Activated CD8-positive, alpha-beta T cell treated with anti-CD3 and anti-CD28 coated beads for 36 hours (primary cell): ENCODE measurements at places on chromosomes 1 and 21. TPM values are rescaled to one million over a fixed set of nuclear protein-coding genes. Genes with fewer than 3 reads are reported as not detected.

C1orf56 gene
- total RNA-seq = 1.4 TPM

DNM3 gene
- 1.1 TPM for total RNA-seq

NTNG1 gene
- total RNA-seq = 0.96 TPM

ARHGEF10L gene
- not detected for total RNA-seq

ACKR1 gene
- not detected for total RNA-seq

PLEKHO1 gene
- 18.2 TPM for total RNA-seq

KCNH1 gene
- not detected for total RNA-seq

LEFTY1 gene
- 0.83 TPM for total RNA-seq

FCGR1A gene
- not detected for total RNA-seq

TMEM9 gene
- total RNA-seq = 30.6 TPM

SLC45A1 gene
- total RNA-seq = 0.56 TPM

LCE2C gene
- total RNA-seq = not detected

GRCh38 chr1:50095716-50096115 lies 13.0 kb upstream of the ELAVL4 start:
- peaks cover 4% of the 10 kb centered on the region for H3K27me3 ChIP-seq
- H3K27ac ChIP-seq = no peak overlapping the region
- no peaks in the 10 kb centered on the region for H3K4me1 ChIP-seq
- no peak for DNase-seq

DNA sequence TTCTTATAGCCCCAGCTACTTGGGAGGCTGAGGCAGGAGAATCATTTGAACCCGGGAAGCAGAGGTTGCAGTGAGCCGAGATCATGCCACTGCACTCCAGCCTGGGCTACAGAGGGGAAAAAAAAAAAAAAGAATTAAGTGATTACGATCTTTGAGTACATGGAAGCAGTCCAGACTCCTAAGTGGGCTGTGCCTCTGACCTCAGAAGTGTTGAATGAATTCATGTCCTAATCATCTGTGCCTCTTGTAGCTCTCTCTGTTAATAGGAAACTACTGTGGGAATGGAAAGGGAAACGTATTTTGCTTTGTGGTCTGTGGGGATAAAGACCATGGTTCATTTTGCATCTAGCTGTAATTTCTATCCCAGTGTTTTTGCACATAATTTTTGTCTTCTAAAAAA lies 8.4 kb upstream of the IVNS1ABP start:
- H3K4me1 ChIP-seq = peaks cover 5% of the 10 kb centered on the region
- peaks cover 10% of the 10 kb centered on the region for H3K36me3 ChIP-seq
- H3K4me3 ChIP-seq = no peak overlapping the region
- no peak overlapping the region for H3K27ac ChIP-seq
- no peak for DNase-seq

GRCh38 chr1:202067188-202067974 lies 55.3 kb upstream of the GPR37L1 start:
- no peak overlapping the region for H3K27ac ChIP-seq
- no peak overlapping the region for H3K4me3 ChIP-seq
- H3K27me3 ChIP-seq = no peaks in the 10 kb centered on the region
- H3K4me1 ChIP-seq = no peaks in the 10 kb centered on the region
- no peak for DNase-seq

GRCh38 chr1:11280719-11281376 lies 7.8 kb downstream of the UBIAD1 start:
- DNase-seq = peak; percentile 49
- H3K27ac ChIP-seq = peak overlapping the region; percentile 89
- H3K4me1 ChIP-seq = peaks cover 81% of the 10 kb centered on the region
- H3K27me3 ChIP-seq = no peaks in the 10 kb centered on the region
- peaks cover 75% of the 10 kb centered on the region for H3K36me3 ChIP-seq
- H3K4me3 ChIP-seq = peak overlapping the region; percentile 31

GRCh38 chr1:219676012-219676765 lies 63.3 kb upstream of the ZC3H11B start:
- no peak overlapping the region for H3K4me3 ChIP-seq
- H3K4me1 ChIP-seq = no peaks in the 10 kb centered on the region
- no peaks in the 10 kb centered on the region for H3K27me3 ChIP-seq
- no peaks in the 10 kb centered on the region for H3K36me3 ChIP-seq
- H3K27ac ChIP-seq = no peak overlapping the region
- no peak for DNase-seq

DNA sequence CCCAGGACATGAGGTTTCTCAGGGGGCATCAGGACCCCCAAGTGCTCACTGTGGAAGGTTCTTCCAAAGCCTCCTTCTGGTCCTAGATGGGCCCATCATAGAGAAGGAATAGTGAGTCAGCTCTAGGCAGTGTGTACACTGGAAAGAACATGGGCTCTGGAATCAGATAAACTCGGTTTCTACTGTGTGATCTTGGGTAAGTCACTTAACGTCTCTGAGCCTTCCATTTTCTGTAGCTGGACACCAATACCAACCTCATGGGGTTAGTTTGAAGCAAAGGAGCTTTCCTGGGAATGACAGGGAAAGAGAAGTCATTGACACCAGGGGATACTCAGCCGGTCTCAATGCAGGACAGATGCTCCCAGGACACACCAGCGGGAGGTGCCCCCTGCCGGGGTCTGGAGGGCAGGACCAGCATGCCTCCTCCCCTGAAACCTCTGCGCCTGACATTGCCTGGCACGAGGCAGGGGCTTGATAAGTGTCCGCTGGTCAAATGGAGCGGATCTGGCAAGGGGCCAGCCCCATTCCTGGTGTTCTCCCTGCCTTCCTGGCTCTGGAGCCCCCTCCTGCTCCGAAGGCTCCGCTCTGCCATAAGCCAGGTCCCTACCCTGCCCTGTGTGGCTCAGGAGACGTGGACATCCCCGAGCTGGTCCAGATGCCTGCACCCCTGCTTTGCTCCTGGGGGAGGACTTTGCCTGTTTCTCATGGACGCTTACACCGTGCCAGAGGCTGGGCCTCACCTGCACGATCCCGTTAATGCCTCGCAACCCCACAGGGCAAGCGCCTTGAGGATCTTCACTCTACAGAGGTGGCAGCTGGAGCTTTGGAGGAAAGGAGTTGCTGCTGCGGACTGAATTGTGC lies 52.8 kb downstream of the EDN2 start:
- H3K4me1 ChIP-seq = no peaks in the 10 kb centered on the region
- no peaks in the 10 kb centered on the region for H3K36me3 ChIP-seq
- DNase-seq = no peak
- peaks cover 18% of the 10 kb centered on the region for H3K27me3 ChIP-seq
- no peak overlapping the region for H3K27ac ChIP-seq

GRCh38 chr1:51282605-51283004 lies 46.5 kb downstream of the RNF11 start:
- peaks cover 13% of the 10 kb centered on the region for H3K4me1 ChIP-seq
- H3K36me3 ChIP-seq = no peaks in the 10 kb centered on the region
- no peak overlapping the region for H3K4me3 ChIP-seq
- no peak overlapping the region for H3K27ac ChIP-seq
- DNase-seq = no peak
- no peaks in the 10 kb centered on the region for H3K27me3 ChIP-seq

- no peaks in the 10 kb centered on the region for H3K27me3 ChIP-seq
- no peak overlapping the region for H3K4me3 ChIP-seq
- peaks cover 3% of the 10 kb centered on the region for H3K36me3 ChIP-seq
Observed at GRCh38 chr1:167297222-167298214, 76.8 kb downstream of the POU2F1 start.

DNA sequence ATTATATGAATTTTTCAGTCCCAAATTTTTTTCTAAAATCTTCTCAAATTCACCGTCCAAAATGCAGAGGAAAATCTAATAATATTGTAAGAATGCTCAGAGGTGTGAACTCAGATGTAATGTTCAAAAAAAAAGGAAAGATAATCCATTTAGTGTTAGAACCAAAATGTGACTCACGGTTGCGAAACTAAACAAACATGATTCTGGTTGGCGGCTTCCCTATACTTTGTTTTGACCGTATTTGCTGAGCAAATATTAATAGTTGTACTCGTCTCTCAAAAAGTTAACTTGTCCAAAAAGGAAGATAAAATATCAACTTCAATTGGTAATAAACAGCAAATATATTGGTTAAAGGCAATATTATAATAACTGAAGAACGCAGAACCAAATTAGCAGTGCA lies 34.4 kb downstream of the ZSWIM5 start:
- H3K36me3 ChIP-seq = no peaks in the 10 kb centered on the region
- no peak for DNase-seq
- no peaks in the 10 kb centered on the region for H3K27me3 ChIP-seq
- H3K4me3 ChIP-seq = no peak overlapping the region

DNA sequence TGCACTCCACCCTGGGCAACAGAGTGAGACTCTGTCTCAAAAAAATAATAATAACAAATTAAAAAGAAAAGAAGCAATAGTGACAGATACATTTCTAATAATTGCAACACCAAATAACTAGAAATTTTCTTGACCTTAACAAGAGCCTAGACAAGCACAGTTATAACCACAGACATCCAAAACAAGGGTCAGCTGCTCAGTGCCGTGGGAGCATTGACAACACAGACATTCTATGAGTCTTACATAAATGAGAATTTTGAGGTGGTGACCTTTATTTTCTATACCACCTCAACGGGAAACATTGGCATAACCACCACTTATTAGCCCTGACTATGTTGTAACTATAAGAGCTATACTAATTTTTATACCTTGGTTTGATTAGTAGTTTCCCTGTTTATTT lies 156.1 kb downstream of the NR5A2 start:
- H3K36me3 ChIP-seq = no peaks in the 10 kb centered on the region
- no peak for DNase-seq
- H3K27ac ChIP-seq = no peak overlapping the region
- H3K27me3 ChIP-seq = peaks cover 8% of the 10 kb centered on the region
- H3K4me1 ChIP-seq = no peaks in the 10 kb centered on the region

DNA sequence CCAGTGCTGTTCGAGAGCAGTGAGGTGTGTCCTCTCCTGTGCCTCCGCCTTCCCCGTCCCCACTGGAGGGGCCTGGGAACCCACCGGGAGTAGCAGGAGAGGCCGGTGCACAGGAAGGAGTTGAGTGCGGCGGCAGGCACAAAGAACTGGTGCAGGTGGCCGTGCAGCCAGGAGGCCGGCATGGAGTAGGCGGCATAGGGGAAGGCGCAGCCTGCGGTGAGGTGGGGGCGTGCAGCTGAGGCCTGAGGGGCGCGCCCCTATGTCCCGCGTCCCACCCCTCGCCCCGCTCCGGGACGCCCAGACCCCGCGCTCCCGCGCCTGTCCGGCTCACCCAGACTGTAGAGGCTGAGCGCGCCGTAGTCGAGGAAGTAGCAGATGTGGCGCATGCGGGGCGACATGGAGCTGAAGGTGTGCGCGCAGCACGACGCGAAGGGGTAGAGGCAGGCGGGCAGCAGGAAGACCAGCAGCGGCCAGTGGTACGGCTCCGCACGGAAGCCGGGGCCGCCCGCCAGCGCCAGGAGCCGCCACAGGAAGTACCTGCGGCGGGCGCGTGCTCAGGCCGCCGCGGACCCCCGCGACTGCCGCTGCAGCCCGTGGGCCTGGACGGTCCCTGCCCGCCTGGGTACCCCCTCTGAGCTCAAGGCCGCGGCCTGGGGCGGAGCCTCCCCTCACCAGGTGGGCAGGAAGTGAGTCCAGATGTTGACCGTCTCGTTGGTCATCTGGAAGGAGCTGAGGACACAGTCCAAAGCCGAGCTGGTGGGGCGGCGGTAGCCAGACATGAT lies 2.2 kb downstream of the PAQR6 start:
- H3K36me3 ChIP-seq = peaks cover 3% of the 10 kb centered on the region
- no peaks in the 10 kb centered on the region for H3K27me3 ChIP-seq
- peaks cover 17% of the 10 kb centered on the region for H3K4me1 ChIP-seq
- H3K27ac ChIP-seq = peak overlapping the region; percentile 73
- H3K4me3 ChIP-seq = peak overlapping the region; percentile 70

GRCh38 chr1:182754087-182754486 lies 35.5 kb upstream of the NPL start:
- H3K4me3 ChIP-seq = no peak overlapping the region
- H3K27ac ChIP-seq = no peak overlapping the region
- no peaks in the 10 kb centered on the region for H3K4me1 ChIP-seq
- no peak for DNase-seq

- H3K4me3 ChIP-seq = no peak overlapping the region
- no peaks in the 10 kb centered on the region for H3K36me3 ChIP-seq
- H3K27me3 ChIP-seq = peaks cover 6% of the 10 kb centered on the region
- no peak overlapping the region for H3K27ac ChIP-seq
- DNase-seq = no peak
- H3K4me1 ChIP-seq = no peaks in the 10 kb centered on the region
Observed at GRCh38 chr1:220380885-220381284, 108.6 kb upstream of the RAB3GAP2 start.

DNA sequence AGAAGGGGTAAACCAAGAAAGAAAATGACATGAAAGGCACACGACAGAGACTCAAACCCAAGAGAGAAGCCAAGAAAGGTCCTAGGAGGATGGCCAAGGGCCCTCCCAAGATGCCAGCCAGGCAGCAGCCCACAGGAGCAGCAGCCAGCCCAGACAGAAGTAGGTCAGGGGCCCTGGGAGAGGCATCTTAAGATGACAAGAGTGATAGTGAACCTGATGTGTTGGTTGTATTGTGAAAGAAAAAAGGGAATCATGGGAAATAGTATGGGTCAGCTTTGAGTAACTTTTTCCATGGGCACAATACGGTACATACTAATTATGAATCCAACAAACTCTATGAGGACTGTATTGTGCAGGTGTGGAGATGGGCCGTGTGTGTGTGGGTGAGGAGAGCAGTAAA lies 3.3 kb downstream of the CCSAP start:
- peaks cover 22% of the 10 kb centered on the region for H3K36me3 ChIP-seq
- peaks cover 35% of the 10 kb centered on the region for H3K4me1 ChIP-seq
- peak; percentile 33 for DNase-seq
- H3K4me3 ChIP-seq = peak overlapping the region; percentile 7
- no peak overlapping the region for H3K27ac ChIP-seq

DNA sequence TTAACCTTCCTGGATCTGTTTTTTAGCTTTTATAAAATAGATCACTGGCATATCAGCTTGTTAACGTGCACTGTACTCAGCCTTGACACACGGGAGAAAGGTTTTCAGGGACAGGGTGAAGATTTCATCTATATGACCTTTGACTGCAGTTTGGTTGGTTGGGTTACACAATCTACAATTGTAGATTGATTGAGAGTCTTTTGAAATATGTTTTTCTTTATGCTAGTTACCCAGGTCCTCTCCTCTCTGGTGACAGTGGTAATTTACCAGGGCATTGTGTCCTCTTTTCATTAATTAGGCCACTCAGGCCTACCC lies 48.8 kb downstream of the DDR2 start:
- H3K4me1 ChIP-seq = no peaks in the 10 kb centered on the region
- H3K36me3 ChIP-seq = no peaks in the 10 kb centered on the region
- DNase-seq = no peak
- no peaks in the 10 kb centered on the region for H3K27me3 ChIP-seq

- H3K4me3 ChIP-seq = no peak overlapping the region
- H3K36me3 ChIP-seq = no peaks in the 10 kb centered on the region
- H3K27me3 ChIP-seq = peaks cover 2% of the 10 kb centered on the region
- no peak overlapping the region for H3K27ac ChIP-seq
- H3K4me1 ChIP-seq = no peaks in the 10 kb centered on the region
- no peak for DNase-seq
Observed at GRCh38 chr1:209249785-209250440, 333.6 kb upstream of the CAMK1G start.

DNA sequence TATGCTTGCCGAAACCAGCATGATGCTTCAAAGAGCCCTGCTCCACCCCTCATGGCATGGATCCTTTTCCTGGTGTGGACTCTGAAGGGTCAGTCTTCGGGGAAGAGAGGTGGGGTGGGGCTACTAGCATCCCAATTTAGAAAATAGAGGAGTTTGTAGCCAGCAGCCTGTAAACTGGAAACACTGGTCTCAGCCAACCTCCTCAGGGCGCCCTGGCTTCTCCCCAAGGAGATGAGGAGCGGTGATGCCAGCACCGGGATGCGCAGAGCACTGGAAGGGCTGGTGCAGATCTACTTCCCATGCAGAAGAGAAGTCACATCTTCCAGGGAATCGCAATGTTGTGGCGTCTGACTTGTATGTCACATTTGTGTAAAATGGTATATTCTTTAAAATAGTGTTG lies 6.4 kb upstream of the IKBKE start:
- peak overlapping the region; percentile 8 for H3K27ac ChIP-seq
- H3K4me1 ChIP-seq = peaks cover 61% of the 10 kb centered on the region
- H3K4me3 ChIP-seq = no peak overlapping the region
- H3K36me3 ChIP-seq = peaks cover 1% of the 10 kb centered on the region
- DNase-seq = no peak
